ELF-1 (cell line): ENCODE measurements at places on chromosomes 6 and 20.

DNA sequence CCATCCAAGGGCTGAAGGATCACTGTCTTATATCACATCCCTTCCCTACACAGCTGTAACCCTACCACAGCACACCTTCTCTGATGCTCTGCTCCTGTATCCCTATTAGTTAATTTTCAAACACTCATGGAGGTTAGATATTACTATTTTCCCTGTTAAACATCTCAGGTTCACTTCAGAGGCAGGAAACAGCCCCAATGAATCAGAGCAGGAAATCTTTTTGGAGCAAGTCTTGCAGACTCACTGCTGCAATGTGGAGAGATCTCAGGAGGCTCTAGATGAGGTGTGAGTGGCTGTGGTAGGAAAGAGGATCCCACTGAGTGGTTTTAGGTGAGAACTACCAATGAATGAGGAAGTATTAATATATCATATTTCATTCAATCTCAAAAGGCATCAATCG, 19.7 kb upstream of the HTR1B start:
- DNase-seq: no peak

DNA sequence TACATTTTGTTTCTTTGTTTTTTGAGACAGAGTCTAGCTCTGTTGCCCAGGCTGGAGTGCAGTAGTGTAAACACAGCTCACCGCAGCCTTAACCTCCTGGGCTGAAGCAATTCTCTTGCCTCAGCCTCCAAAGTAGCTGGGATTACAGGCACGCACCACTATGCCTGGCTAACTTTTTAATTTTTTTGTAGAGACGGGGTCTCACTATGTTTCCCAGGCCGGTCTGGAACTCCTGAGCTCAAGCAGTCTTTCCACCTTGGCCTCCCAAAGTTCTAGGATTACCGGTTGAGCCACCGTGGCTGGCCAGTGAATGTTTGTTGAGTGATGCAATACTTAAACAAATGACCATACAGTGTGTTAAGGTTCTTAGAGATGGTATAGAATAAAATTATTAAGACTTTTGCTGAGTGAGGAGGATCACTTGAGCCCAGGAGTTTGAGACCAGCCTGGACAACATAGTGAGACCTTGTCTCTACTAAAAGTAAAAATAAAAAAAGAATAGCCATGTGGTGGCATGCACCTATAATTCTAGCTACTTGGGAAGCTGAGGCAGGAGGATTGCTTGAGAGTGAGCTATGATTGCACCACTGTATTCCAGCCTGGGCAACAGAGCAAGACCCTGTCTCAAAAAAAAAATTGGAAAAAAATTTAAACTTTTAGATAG, 13.4 kb downstream of the CEP250 start:
- DNase-seq: no peak

DNA sequence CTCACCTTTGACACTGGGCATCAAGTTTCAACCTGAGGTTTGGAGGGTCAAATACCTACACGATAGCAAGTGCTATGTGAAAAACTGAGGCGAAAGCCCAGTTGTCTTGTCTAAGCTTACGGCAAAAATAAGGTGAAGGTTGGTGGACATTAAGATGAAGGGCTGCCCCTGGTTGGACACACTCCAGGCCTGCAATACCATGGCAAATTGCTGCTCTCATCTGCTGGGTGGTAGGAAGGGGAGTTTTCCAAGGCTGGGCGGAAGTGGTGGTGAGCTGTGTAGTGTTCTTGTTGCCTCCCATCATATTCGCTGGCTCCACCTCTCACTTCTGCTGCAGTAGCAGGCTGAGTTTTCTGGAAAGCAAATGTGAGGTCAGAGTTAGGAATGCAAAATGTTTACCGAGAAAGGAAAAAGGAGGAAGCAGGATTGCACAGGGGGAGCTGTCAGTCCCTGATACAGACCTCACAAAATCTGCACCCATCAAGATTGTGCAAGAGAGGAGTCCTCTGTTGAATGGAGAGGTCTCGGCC, 33.7 kb downstream of the SCP2D1 start:
- DNase-seq: no peak

DNA sequence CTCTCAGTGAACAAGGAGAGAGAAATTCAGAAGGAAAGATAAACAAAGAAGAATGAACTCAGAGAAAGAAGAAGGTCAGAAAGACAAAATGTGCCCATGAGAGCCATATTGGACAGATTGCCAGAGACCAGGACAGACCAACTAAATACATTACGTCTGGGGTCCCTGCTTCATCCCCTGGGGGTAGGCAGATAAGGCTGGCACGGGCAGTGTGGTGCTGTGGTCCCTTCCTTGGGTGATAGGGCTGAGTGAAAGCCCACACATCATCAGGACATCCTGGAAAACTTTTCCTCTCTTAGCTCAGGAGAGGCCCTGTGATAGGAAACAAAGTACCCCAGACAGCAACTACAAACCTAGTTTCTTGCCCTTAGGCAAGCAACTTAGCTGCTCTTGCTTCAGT, 13.2 kb upstream of the ARMC12 start:
- DNase-seq: peak; percentile 37

DNA sequence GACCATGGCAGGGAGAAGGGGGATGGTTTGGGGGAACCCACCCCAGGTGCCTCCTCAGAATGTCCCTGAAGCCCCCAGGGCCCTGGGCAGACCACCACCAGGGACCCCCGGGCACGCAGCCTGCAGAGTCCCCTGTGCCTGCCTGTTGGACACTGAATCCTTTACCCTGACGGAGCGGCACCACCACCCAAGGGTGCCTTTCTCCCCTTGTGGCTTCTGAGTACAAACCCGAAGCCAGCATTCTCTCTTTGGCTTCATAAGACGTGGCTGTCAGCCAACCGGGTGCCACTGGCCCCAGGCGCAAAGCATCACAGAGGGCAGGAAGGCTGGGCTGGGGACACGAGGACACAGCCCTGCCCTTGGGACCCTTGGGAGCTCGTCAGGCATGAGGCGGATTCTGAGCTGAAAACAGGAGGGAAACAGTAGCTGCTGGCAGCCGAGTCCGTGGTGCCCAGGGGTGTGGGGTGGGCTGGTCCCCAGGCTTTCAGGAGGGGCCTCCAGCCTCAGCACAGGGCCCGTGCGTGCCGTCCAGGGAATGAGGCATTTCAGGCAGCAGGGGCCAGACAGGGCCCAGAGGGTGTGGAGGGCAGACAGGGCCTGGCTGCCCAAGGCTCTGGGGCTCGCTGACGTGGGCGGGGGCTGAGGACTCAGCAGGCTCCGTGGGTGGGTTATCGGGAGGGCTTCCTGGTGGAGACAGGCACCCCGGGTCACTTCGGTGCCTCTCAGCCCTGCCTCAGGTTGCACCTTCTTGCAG, 3.5 kb downstream of the COL9A3 start:
- no peak for DNase-seq

DNA sequence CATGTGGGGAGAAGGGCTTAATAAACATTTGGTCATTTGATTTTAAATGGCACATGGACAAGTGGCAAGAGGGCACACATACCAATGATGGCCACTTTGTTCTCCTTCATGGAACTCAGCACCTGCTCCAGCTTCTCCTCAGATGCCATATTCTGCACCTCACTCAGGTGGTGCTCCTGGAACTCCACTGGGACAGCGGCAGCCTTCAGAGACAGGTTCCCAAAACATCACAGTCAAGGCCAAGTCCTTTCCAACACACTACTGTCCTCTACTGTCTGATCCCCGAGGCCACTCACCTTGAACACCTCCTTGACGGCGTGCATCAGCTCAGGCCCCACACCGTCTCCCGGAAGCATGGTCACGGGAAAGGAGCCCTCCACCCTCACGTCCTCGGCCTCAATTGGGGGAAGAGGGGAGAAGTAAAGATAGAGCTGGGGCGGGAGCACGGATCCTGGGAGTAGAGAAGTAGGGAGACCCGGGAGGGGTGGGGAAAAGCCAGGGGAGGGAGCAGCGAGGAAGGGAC, 591 bp downstream of the IDH3B start:
- no peak for DNase-seq

DNA sequence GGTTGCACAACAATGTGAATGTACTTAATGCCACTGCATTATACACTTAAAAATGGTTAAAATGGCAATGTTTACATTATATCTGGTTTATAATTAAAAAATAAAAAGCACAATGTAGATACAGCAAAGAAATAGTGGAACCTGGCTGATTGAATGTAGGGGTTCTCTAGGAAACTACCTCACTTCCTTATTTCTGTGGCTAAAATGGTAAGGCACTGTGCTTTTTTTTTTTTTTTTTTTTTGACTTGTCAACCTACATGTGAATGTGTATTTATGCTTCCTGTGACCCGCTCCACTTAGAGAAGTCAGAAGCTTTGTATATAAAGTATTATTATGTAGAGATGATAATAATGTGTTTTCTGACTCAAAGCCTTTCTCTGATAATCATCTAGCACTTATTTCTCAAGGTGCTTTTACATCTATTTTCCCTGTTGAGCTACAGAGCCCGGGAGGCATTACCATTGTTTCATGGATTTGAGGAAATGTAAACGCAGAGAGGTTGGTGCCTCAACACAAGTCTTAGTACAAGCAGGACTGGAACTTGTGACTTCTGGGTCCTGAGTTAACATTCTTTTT, 55.0 kb downstream of the SOX4 start:
- no peak for DNase-seq

- DNase-seq: no peak
These were observed 5.1 kb downstream of the MOCS1 start for GRCh38 chr6:39929039-39929732.

DNA sequence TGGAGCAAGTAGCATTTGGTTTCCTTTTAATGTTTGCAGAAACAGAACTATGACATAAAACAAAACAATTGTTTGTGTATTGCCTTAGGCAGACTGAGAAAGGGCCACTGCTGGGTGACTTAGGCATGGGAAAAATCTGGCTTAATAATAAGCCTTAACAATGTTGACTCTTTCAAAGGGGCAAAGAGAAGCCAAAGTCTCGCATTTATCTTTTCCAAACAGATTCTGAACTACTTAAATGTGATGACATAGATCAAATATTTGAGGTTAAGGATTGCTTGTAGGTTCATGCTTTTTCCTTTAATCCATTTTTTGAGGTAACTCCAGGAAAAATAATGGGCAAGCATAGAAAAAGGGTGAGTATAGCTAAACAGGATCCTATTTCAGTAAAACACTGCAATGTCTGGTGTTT, 39.6 kb downstream of the ADAT2 start:
- DNase-seq: no peak

GRCh38 chr6:135096403-135097130, 41.9 kb upstream of the HBS1L start:
- no peak for DNase-seq

- no peak for DNase-seq
These were observed 25.0 kb upstream of the MRPS18A start for GRCh38 chr6:43712579-43712978.

GRCh38 chr6:98846021-98846380, 11.6 kb downstream of the POU3F2 start:
- no peak for DNase-seq

DNA sequence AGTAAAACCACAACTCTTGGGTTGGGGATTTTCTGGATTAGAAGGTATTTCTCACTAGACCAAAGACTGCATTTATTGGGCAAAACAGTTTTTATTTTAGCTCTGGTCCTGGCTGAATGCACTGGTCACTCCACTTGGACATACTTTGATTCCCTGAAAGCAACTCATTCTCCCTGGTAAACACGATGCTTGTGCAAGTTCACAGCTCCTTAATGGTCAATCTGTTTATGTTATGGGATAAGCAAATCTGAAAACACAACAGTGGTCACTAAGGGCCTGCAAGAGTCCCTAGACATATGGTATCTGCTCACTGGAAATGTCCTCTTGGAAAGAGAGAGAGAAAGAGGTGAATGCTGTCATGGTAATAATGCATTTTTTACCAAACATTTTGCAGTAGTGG, 559.8 kb downstream of the CDH26 start:
- DNase-seq: no peak

GRCh38 chr20:22315771-22316170, 268.6 kb downstream of the FOXA2 start:
- no peak for DNase-seq

GRCh38 chr20:15772826-15773225, 800.4 kb downstream of the KIF16B start:
- DNase-seq: no peak

- DNase-seq: no peak
These were observed 147.5 kb upstream of the SMLR1 start for GRCh38 chr6:130679684-130680083.

GRCh38 chr6:11370191-11371018, 137.9 kb upstream of the NEDD9 start:
- no peak for DNase-seq

DNA sequence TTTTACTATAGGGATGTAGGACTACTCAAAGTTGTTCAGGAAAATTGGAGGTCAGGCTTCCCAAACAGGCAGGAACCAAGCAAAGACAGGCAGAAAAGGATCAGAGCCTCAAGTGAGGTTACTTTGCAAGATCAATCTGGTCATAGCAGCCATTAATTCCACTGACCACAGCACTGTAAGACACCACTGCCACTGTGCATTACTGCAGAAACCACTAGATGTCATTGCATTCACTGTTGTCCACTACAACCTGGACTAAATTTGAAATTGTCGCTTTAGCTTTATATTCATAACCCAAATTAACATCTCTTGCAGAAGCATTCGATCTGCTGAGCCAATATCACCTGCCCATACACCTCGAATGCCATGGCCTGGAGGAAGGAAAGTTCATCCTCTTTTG, 126.9 kb upstream of the UFL1 start:
- DNase-seq: no peak

DNA sequence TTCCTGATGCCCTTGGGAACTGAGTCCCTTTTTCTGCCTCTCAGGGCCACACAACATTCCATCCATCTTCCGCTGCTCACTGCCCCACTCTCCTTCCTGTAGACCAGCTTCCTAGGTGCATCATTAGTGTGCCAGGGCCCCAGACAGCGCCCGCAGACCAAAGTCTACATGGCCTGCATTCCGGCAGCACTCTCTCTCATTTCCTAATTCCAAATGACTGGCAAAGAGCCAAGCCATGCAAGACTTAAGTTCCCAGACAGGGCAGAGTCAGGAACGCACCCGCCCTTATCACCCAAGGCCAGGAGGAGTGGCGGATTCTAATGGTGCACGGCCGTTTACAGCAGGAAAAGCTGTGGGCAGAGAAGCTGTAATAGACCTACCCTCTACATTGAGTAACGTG, 159.8 kb upstream of the ARID1B start:
- no peak for DNase-seq

DNA sequence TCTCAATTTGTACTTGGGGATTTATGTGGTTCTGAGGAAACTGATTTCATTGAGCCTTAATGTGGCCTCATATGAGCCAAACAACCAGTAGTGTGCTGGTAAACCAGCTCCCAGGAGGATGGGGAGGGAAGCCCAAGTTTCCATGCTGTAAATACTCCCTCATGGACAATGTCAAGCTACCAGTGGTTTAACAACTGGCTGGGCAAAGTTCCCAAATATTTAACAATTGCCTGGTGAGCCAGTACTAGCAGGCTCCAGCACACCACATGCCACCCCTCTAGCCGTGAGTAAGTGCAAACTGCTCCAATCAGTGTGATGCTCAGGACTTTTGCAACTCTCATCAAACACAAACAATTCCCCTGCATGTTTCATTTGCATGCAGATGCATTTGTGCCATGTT, 19.2 kb upstream of the CDKN1A start:
- DNase-seq: no peak

DNA sequence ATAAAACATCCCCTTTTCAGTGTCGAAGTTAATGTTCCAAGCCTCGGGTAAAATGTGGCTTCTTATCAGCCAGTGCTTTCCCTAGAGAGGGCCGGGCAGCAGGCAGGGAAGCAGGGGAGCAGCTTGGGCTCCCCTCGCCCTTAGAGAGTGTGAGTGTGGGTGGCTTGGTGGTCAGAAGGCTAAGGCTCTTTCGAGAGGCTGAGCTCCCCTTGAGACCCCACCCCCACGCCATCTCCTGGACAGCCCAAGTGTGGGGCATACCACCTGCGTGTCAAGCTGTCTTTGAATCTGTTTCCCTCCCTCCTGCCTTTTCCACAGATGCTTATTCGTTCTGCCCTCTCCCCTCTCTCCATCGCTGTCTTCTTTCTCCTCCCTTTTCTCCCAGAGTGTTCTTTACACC, 95.1 kb upstream of the FOXP4 start:
- no peak for DNase-seq
